Left lung (tissue), 14 donors: ENCODE measurements at places on chromosomes 2 and 18.

DNA sequence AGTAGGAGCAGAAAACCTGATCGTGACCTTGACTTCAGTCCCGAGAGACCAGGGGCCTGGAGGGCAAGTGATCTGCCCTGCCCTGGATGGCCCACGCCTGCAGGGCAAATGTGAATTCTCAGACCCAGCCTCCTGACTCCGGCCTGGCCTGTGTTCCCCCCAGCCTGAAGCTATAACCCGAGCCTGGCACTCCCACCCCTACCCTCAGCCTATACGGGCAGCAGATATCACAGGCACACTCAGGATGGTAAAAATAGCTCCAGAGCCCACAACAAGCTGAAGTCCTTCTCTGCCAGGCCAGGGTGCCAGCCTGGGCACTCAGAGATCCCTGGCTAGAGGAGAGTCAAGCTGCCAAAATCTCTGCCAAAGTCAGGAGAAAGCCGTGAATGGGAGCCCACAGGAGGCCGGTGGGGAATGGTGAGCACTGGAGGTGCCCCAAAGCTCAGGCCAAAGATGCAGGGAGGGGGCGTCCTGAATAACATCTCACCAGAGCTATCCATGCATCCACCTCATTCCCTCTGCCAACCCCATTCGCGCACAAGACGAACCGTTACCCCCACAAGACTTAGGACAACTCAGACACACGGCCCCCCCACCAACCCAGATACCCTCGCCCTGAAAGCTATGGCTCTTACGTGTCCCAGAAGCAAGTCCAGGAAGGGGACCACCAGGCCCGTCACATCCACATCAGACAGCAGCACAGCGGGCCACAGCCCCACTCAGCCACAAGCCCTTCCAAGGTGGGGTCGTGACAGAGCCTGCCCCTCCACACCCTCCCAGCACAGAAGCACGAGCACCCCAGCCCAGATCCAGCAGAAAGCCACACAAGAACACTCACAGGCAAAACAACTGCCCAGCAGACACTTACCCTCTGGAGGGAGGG, 144.9 kb downstream of the TNS1 start:
- DNase-seq = no peak

- DNase-seq = no peak
Measured at GRCh38 chr2:153110486-153110885, 368.1 kb downstream of the RPRM start.

DNA sequence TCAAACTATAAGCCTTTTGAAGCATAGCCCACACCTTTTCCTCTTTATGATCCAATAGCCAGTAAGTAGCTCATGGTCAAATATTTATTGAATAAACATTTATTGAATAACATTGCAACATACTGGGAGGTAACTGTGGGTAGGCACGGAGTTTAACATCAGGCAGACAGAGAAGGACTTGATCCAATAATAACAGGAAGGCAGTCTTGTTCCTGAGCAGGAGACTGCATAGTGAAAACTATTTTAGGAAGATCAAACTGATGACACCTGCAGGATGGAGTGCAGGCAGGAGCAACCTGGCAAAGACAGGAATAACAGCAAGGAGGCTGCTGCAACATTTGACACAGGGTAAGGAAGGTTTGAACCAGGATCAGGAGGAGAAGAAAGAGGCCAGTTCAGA, 3.1 kb upstream of the DCTN1 start:
- peak; percentile 9 for DNase-seq

DNA sequence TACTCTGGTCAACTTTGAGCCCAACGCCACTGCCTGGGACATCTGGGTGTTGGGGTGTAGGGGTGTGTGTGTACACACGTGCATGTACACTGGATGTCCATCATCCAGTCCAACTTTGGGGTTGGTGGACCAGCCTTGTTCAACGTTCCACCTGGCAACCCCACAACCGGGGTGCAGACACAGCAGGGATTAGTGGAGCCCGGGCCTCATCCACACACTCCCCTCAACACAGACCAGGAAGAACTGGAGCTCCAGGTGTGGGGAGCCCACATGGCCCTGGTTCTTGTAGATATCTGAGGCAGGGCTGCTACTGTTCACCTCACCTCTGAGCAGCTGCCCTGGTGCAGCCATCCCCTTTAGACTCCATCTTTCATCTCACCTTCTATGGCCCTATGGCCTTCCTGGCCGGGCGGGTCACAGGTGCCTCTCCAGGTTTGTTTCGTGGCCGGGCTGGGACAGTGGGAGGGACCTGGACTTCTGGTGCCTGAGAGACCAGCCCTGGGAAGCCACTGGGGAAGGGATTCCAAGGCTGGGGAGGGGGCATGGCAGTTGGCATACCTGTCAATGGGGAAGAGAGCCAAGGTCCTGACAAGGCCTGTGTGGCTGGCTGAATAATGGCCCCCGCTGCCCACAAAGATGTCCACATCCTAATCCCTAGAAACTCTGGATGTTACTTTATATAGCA, 7.5 kb downstream of the NEU2 start:
- no peak for DNase-seq

- no peak for DNase-seq
Measured at GRCh38 chr18:47746615-47747014, 183.8 kb downstream of the SMAD2 start.

GRCh38 chr2:34912084-34912483, 1313.0 kb upstream of the FAM98A start:
- no peak for DNase-seq

DNA sequence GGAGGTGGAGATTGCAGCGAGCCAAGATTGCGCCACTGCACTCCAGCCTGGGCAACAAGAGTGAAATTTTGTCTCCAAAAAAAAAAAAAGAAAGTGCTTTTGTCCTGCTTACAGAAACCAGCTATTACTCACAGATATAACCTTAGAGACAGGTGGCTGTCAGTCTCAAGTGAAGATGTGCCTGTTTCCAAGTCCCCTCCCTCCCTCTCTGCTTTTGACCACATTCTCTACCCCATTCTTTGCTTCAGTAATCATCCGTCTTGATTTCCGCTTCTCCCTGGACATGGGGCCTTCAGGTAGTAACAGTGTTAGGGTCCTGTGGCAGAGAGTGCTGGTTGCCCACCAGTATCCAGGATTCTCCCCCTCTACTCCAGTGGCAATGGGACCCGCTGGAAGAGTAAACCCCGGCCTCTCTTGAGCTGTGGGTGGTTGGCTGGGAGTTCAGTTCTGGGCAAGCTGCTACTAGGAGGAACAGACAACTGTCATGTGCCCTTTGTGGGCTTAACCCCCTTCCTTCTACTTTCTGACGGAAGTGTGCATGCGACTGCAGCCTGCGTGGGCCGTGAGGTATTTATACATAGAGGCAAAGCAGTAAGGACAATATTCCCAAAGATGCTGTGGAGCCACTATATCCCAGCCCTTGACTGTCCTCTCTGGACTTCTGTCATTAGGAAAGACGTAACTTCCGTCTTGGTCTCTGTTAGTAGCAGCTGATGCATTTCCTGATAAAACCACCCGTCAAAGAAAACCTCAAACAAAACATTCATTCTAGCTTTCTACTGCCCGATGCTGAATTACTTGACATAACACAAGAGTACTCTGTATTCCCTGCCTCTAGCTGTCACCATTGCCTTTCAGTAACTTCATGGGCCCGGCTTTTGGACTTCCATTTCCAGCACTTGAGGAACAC, 17.8 kb downstream of the PDCL3 start:
- DNase-seq = peak; percentile 74

GRCh38 chr2:149329489-149330126, 779 bp upstream of the LYPD6 start:
- DNase-seq = peak; percentile 79

DNA sequence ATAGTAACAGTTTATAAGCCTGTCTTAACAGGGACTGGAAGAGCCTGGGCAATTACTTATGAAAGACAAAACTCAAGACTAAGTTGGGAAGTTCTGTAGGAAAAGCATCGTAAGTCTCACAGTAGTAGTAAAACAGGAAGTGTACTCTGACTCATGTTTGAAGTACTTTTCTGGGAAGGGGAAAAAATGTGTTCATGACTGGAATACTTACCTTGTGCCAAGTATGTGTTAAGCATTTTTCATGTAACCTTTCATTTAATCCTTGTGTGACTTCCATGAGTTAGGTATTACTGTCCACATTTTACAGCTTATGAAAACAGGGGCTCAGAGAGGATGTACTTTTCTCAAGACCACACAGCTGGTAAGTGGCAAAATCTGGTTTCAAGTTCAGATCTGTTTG, 13.7 kb upstream of the SKOR2 start:
- no peak for DNase-seq

GRCh38 chr2:128313091-128313836, 5.4 kb downstream of the HS6ST1 start:
- DNase-seq = no peak

DNA sequence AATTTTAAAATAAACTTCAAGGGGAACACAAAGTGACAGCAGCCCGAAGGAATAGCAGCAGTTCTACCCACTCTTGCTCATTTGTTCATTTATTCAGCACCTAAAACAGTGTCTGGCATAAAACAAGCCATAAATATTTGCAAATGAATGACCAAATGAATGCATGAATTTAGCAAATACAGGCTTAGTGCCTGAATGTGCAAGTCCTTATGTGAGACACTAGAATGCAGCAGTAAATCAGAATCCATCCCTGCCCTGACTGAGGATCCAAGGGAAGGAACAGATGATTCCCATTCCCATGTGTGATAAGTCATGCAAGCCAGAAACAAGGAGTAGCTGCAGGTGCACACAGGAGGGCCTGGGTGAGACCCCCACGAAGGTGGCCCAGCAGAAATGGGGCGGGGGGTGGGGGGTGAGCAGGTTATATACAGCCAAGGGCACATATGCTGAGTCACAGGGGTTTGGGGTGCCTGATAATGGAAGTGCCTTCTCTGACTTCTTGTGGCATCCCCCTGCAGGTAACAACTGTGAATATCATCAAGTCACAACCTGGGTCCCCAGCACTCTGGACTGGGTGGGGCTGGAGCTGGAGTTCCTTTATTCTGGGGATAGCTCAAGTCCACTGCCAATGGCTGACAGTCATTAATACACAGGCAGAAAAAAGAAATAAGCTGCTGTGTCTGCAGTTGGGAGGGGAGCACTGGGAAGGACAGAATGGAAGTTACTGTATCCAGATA, 311.9 kb downstream of the TXNL1 start:
- DNase-seq = no peak

DNA sequence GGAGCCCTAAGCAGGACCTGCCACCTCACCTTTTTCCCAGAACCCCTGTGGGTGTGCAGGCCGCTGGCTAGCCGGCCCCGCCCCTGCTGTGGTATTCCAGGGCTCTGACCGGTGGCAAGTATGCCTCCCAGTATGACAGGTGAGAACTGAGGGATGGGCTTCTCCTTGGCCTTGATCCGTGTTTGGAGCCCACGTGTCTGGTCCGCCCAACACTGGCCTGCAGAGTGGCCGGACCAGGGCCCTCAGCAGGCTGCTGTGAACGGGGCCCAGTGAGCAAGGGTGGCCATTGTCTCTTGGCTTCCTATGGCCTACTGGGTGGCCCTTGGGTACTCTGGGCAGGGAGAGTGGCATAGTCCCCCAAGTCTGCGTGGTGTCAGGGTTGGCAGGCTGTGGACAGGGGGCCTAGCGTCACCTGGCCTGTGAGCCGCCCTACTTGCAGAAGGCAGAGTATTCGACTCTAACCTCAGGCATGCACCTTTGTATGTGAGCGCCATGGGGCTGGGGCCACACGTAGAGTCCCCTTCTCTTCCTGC, 1.8 kb downstream of the RNPEPL1 start:
- peak; percentile 34 for DNase-seq

DNA sequence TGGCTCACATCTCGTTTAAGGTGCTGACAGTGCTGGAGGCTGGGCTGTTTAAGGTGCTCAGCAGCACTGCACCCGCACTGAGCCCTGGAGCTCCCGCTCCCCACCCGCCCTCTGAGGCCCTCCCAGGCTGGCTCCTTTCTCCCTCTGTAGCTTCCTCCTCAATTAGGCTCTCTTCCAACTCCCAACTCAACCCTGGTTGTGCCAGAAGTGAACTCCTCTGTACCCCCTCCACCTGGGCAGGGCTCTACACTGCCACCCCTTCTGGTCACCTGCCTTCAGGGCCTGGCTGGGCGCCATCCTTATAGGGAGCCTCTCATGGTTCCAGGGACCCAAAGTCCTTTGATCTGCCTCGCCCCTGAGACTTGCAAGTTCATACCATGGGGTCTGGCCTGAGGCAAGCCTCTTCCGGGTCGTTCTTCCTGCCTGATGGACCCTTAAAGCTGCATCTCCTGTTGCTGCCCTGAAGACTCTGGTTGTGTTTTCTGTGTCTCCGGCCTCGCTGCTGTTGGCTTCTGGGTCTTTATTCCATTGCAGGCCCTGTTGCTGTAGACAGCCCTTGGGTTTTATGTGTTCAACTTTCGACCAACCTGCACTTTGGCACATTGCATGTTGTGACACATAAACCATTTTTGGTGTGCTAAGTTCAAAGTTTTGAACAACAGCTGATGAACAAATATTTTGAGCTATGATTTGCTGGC, 199.6 kb downstream of the LDLRAD4 start:
- no peak for DNase-seq

- no peak for DNase-seq
Measured at GRCh38 chr2:53941749-53942148, 29.0 kb downstream of the PSME4 start.

DNA sequence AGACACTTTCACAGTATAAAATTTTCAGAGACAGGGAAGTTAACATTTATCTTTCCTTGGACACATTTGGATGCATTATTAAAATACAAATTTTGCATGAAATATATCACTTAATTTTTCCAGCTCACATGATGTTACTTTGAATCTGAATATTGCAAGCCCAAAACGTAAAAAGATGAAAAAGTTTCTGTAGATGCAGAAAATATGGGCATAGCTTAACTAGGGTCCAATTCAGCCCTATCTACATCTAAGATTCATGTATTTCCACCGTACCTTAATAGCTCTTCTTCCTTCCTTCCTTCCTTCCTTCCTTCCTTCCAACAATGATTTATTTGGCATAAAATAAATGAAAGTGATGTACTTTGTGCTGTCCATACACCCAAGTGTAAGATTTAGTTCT, 1084.6 kb upstream of the TMEFF2 start:
- no peak for DNase-seq

GRCh38 chr2:3594493-3595281, at the start of gene COLEC11:
COLEC11 (plus strand) TSS chr2:3595112; CDS start chr2:3604341, 9,229 bp downstream.
- DNase-seq = no peak

- no peak for DNase-seq
Measured at GRCh38 chr2:39281391-39281790, 37.6 kb upstream of the CDKL4 start.

DNA sequence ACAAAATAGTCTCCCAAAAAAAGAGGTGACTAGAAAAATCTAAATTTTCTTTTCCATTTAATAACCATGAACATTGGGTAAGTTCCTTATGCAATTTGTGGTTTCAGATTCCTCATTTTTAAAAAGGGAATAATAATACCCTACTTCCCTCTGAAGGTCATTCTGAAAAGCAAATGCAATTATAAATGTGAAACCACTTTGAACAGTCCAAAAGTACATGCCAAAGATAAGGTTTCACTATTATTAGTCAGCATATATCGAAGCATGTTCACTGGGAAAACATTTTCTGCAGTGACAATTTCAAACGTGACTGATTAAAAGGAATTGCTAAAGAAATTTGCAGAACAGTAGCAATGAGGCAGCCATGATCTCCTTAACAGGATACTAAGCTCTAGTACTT, 100.1 kb upstream of the RNF152 start:
- DNase-seq = no peak

DNA sequence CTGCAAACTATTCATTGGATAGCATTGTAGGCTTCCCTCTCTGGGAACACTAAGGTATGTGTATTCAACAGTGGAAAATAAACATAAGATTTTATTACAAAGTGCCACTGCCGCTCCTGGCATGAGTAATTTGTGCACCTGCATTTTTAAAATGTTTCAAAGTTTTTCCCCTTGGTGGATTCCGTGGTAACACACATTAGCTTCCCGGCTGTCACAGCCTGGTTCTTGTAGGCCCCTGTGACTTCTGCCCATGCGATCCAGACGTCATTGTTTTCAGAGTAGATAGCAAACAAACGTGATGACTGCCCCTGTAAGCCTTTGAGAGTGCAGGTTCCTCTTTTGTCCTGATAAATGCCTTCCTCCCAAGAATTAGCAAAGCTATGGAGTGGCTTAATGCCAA, 421.0 kb downstream of the ZNF521 start:
- no peak for DNase-seq
